ENCODE measurements at places on chromosomes 7 and 10.

DNA sequence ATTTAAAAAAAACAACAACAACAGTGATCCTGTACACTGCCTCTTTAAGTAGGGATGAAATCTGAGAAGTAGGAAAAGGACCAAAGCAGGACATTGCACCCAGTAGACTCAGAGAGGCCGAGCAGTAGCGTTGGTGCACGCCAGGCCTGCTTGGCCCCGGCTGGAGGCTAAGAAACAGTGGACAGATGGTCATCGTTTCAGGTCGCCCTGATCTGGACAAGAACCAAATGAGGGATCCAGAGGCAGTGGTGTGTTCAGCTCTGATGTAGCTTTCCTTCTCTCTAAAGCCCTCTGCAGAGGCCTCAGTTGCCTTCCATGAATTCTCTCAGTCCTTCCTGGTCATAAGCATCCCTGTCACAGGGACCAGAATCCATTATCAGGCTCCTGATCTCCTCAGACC is 142.2 kb upstream of the CDCA7L start:
- DNase-seq: no peak

GRCh38 chr7:24740871-24741270 is 16.4 kb downstream of the GSDME start:
- DNase-seq: no peak

DNA sequence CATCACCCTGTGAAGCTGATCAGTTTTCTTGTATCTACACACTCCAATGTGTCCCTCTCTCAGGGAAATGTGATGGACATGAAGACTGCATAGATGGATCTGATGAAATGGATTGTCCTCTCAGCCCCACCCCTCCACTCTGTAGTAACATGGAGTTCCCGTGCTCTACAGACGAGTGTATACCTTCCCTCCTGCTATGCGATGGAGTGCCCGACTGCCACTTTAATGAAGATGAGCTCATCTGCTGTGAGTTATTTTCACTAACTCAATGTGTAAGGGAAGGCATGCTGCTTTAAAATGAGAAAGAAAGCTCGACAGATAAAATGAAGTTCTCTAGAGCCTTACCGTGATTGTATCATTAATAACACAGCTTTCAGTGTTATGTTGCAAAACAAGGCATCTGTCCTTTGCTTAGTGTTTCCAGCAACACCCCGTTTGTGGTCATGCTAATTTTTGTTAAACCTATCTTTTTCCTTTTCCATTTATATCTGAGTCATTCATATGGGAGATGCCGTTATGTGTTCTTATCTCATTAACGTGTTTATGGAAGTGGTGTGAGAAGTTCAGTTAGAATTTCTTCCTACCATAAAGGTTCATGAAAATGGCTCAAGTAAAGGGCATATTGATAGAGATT is 220.9 kb upstream of the PLXDC2 start:
- DNase-seq: no peak

DNA sequence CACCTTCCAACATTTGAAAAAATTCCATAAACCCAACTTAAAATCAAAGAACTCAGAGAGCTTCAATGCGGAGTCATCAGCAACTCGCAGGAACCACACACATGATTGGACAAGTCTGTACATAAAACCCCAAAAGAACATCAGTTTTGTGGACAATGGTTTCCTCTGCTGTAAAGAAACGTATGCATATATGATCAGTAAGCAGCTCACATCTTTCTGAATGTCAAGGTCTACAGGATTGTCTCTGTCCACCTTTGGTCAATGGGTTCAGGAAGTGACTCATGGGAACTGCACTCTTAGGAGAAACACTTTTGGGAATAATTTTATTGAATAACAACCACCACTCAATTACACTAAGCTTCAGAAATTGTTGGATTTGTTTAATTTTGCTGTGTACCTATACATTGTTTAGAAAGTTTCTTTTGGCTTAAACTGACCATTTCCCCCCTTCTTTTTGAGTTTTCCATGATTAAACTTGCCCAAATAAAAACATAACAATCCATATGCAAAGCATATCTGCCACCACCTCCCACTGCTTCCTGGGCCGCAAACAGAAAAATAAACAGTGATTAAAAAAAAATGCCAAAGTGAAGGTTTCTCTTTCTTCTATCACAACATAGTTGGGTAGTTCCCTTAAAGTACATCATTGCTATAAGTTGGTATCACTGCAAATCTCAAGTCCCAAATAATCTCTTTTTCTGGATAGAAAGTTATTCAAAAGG is 27.3 kb upstream of the AFAP1L2 start:
- DNase-seq: no peak

- DNase-seq: peak; percentile 66
Measured at GRCh38 chr7:20238754-20239324, 21.7 kb upstream of the MACC1 start.

DNA sequence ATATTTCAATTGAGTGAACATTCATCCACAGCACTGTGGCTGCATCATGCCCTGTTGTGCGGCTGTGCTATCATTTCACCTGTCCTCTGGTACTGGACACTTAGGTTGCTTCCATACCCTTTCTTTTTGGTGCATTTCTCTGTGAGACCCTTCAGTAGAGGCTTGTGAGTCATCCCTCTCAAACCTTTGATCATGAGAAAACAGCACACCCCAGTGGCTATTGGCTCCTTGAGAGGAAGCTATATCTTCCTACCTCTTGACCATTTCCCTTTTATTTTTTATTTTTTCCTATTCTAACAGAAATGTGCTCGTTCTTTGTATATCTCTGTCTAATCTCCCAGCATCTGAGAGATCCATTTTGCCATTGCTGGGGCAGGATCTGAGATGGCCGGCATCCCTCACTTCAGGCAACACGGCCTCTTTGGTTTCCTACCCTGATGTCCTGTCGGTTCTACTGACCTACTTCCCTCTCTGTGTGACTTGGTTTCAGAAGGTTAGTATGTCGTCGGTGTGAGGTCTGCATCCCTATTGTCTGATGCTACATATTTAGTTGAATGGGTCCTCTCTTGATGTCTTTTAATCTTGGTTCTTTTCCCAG is 23.8 kb upstream of the PIK3AP1 start:
- no peak for DNase-seq

All from SW480 (cell line).